Hematopoietic multipotent progenitor cell (in vitro differentiated cells): ENCODE measurements at places on chromosomes 4 and X.

- DNase-seq, result no peak
Measured at GRCh38 chrX:11648705-11649519, 16.8 kb downstream of the ARHGAP6 start.

DNA sequence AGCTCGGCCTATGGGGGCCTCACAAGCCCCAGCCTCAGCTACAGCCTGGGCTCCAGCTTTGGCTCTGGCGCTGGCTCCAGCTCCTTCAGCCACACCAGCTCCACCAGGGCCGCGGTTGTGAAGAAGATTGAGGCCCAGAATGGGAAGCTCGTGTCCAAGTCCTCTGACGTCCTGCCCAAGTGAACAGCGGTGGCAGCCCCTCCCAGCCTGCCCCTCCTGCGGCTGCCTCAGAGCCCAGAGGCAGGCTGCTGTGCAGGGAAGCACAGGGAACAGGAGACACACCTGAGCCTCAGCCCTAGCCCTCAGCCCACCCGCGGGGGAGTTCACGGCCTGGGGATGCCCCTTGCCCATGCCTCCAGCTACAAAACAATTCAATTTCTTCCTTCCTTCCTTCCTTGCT is 75.7 kb upstream of the ZXDA start:
- DNase-seq, result no peak

DNA sequence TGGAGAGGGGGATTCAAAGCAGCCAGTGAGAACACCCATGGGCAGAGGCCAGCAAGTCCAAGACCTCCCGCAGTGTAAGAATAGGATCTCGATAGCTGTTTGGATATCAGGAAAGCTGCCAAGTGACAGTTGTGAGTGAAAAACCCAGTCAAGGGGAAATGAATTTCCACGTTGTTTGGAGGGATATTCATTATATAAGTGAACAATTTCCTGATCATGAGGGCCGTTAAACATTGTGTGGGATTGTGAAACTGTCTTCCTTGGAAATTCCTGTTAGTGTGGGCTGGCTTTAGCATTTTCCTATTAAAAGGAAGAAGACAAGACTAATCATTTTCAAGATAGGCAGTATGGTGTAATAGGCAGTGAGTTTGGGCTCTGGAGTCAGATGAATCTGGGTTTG is 15.0 kb downstream of the CLDN2 start:
- no peak for DNase-seq

- no peak for DNase-seq
Measured at GRCh38 chrX:3567686-3568085, 145.8 kb downstream of the PRKX start.

- no peak for DNase-seq
Measured at GRCh38 chr4:47334652-47335051, 128.8 kb downstream of the COMMD8 start.

DNA sequence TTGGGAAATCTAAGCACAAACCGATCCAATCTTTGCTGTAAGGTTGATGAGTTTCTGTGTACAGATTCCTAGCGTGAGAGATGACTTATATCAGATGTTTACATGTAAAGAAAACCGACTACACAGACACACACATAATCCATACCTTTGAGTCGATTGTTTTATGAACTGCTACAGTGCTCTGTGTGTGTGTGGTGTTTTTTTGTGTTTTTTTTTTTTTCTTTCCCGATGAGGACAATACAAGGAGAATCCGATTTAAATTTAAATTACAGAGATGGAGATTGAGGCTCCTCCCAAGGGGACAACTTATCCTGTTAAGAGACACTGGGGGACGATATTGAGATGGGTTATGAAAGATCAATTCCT is 461 bp upstream of the SLC9A6 start:
- no peak for DNase-seq

DNA sequence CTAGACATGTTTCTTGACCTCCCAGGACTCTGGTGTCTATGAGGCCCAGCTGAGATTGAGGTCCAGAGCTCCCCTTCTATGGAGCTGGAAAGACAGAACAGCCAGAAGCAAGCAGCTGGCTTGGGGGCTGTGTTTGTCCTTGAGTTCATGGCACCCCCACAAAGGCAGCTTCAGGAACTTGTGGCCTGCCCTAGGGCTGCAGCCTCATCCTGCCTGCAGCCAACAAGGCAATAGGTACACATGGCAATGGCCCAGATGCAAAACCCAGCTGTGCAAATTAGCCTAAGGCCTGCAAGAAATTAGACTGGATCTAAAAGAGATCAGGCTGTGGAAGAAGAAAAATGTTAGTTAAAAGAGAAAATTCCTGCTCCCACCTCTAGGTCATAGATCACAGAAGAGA is 131.7 kb upstream of the NALF2 start:
- DNase-seq, result no peak

DNA sequence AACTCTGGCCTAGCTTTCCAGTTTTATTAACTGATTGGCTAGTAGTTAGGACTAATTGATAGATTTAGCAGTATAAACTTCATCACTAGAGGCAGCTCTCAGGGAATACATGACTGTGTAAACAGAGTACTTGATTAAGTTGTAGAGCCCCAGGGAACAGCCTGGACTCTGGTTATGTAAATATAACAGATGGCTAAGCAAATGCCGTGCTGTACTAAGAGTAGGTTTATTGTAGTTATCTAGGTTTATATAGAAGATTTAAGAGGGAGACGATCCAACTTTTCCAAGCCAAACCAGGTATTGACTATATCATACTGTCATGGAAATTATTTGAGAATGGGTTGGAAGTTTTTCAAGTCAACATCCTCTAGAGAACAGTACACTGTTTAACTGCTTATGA is 463.4 kb upstream of the GRID2 start:
- DNase-seq, result no peak

DNA sequence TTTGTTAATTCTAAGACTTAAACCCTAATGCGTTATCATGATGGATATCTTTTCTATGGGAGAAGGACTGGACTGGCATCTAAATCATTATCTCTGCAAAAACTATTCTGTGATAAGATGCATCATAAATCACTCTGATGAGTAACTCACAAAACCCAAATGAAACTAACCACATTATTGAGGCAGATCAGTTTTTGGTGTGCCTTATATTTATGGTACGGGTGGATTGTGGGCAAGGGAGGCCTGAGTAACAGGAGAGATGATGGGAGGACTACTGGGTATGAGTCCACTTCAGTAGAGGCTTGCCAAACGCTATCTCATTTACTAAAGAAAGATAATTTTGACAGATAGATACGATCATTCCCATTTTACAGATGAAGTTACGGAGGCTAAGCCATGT is 66.4 kb upstream of the GUCY1A1 start:
- no peak for DNase-seq

- DNase-seq, result no peak
Measured at GRCh38 chr4:131499141-131499873, 1649.8 kb upstream of the PCDH10 start.

- no peak for DNase-seq
Measured at GRCh38 chr4:24764345-24764744, 31.0 kb upstream of the SOD3 start.

- no peak for DNase-seq
Measured at GRCh38 chr4:1244978-1245471, 3.9 kb downstream of the CTBP1 start.

DNA sequence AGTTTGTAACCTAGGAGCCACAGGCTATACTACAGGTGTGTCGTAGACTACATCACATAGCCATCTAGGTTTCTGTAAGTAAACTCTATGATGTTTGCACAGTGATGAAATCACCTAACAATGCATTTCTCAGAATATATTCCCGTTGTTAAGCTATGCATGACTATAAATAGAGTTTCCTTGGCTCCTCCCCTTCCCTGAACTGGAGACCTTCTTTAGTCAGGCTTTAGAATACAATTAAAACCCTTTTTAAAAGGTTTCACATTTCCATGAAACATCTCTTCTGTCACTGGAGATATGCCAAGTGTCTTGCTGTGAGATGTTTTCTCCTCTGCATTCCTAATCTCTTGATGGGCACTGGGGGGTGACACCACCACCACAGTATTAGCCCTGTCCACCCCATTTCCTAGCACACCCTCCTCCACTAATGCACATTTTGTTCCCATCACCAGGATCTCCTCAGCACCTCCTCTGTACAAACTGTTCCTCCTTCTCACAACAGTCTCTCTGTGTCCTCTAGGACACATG is 334.6 kb upstream of the CPEB2 start:
- no peak for DNase-seq

DNA sequence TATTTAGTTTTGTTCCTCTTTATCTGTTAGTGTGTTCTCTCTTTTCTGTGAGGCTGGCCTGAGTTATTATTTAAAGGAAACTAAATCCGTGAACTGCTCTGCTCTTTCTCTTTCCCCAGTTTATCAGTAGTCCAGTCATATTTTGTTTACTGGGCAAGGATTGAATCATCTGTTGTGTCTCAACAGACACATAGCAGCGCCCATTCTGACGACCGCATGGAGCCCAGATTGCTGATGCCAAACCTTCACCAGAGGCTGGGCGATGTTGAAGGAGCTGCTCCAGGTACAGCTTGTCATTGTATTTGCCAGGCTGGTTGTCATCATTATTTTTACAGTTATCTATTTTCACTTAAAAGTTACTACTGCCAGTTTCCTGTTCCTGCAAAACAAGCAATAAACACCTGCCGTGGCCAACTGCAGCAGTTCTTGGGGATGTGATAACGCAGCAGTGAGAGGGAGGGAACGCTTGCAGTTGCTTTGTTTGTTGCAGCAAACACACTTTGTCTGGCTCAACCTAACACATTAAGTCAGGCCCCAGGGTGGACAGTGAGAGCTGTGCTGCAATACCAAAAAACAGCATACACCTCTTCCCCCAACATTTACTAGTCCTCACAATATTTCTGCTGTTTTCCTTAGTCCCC is 10.1 kb downstream of the REELD1 start:
- no peak for DNase-seq

DNA sequence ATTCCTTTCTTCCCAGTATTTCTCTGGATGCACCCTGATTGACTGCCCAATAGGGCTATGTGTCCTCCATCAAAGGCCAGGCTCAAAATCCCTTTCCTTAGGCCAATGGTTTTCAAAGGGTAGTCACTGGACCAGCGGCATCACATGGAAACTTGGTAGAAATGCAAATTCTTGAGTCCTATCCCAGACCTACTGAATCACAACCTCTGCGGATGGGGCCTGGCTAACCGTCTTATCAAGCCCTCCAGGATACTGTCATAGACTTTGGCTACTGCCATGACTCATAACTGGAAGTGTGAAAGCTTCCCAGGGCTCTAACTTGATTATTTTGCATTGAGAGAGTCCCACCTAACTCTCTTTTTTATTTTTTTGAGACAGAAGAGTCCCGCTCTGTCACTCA is 71.9 kb upstream of the TFDP3 start:
- DNase-seq, result no peak

GRCh38 chrX:46447384-46447783 is 97.8 kb downstream of the ZNF674 start:
- no peak for DNase-seq

DNA sequence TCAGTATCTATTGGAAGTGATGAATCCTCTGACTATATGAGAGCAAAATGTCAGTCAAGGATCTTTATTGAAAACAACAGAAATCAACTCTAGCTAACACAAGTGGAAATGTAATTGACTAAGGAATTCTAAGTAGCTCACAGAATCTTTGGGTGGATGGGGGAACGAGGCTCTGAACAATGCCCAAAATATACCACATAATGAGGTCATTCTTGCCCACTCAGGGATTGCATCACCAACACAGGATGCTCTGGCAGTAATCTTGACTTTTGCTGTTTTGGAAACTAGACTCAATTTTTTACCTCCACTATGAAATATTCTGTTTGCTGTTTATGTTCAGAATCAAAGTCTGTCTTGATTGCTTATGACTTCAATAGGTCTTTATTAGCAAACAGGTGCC is 127.4 kb upstream of the UNC5C start:
- no peak for DNase-seq
